NCI-H69 (cell line): ENCODE measurements at places on chromosomes 16 and 17.

- DNase-seq, result peak; percentile 36
Measured at GRCh38 chr17:42409523-42410318, 13.3 kb downstream of the CAVIN1 start.

- DNase-seq, result peak; percentile 71
Measured at GRCh38 chr16:85028685-85029407, 1.3 kb downstream of the KIAA0513 start.

GRCh38 chr16:17397499-17397891 lies 73.3 kb downstream of the XYLT1 start:
- no peak for DNase-seq

- DNase-seq, result no peak
Measured at GRCh38 chr17:4219241-4219640, 44.5 kb downstream of the ANKFY1 start.
